ENCODE measurements at places on chromosomes 11 and 22.

- DNase-seq: no peak
Observed at GRCh38 chr11:2268729-2269600, 1.4 kb downstream of the ASCL2 start.

GRCh38 chr11:79671401-79671800 lies 230.6 kb upstream of the TENM4 start:
- no peak for DNase-seq

- no peak for DNase-seq
Observed at GRCh38 chr11:26953770-26954392, 40.0 kb upstream of the FIBIN start.

- no peak for DNase-seq
Observed at GRCh38 chr11:94241896-94242295, 62.5 kb upstream of the IZUMO1R start.

- no peak for DNase-seq
Observed at GRCh38 chr11:12179019-12179418, 68.6 kb downstream of the MICAL2 start.

DNA sequence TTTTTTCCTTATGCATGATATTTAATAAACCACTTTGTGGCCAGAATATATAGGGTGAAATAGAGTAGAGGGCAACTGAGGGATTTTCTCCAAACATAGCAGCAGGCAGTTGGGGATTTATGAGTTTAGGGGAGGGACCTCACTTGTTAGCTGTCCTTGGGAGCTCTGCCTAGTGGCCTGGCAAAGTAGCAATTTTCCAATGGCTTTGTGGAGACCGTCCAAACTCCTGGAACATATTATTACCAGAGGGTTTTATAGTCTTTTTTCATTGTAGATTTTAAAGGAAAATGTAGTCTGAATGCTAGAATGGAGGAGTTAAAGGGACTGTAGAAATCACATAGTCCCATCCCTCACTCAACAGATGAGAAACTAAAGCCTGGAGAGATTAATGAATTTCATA lies 32.3 kb downstream of the AMOTL1 start:
- no peak for DNase-seq

GRCh38 chr11:69274531-69275016 lies 19.4 kb upstream of the MYEOV start:
- no peak for DNase-seq

GRCh38 chr22:48710410-48710809 lies 1117.3 kb downstream of the BRD1 start:
- no peak for DNase-seq

GRCh38 chr11:96167787-96168186 lies 175.2 kb downstream of the MAML2 start:
- no peak for DNase-seq

DNA sequence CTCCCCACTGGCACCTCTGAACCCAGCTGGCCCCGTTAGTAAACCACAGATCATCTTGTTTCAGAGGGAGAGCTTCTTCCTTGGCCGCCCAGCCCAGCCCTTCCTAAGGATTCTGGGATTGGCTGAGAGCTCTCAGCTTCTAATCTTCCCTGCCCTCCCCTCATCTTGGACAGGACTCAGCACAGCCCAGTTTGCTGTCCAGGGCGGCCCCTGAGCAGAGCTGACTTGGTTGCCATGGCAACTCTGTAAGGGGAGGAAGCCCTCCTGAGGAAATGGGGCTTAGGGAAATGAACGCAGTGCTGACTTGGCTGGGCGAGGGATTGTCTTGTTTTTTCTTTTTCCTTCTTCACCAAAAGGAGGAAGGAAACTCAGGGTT lies 4.6 kb downstream of the APOL4 start:
- DNase-seq: no peak

DNA sequence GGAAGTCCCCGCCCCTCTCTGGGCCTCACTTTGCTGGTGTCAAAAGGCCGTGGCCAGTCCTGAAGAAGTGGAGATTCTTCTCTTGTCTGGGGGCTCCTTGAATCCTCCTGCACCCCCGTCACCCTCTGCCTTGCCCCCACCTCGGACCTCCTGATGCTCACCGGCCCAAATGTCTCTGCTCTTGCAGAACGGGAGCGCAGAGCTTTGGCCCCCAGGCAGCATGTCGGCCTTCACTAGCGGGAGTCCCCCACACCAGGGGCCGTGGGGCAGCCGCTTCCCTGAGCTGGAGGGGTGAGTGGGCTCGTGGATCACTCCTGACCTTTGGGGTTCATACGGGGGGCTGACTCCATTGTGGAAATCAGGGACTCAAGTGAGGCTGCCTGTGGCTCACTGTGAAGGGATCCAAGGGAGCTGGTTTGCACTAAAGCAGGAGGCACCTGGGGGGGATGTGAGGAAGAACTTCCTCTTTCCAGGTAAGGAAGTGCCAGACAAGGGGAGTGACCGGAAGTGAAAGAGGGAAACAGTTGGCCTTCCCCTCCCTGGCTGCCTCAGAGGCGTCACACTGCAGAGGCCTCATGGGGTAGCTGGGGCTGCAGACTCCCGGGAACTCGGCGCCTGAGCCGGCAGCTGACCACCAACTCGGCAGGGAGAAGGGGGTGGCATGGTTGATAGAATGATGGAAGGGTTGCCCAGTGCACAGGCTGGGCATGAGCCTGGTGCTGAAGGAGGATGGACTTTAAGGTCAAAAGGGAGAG lies 23.1 kb downstream of the CSF2RB start:
- DNase-seq: no peak

DNA sequence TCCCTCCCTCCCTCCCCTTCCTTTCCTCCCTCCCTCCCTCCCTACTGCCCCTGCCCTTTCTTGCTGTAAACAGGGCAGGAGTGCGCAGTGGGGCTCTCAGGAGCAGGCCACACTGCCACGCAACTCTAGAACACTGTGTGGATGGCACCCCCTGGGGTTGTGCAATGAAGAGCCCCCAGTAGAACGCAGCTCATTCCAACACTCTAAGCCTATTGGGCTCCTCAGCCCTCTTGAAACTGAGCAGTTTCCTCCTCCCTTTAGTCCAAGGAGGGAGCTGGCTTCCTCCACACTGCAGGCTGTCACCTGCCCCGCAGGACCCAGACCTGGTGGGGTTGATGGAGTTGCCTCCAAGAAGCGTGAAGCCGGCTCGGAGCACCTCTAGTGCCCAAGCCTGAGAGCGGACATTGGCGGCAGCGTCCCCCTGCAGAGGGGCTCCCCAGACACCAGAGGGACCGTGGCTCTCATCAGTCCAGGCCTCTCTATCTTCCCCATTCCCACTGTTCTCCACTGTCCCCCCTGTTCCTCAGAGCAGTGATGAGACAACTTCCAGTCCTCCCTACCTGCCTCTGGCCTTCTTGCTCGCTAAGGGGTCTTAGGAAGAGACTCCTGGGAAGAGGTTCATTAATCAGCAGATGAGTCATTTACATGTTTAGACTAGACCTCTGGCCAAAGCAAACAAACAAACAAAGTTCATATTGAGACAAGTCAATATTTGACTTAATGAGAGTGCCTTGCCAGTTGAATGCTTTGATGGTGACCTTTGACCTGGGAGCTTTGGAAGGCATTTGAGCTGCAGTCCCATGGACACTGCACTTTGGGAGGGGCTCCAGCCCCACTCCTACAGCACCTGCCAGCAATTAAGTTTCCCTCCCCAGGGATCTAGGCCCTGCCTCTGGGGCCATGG lies 64.0 kb downstream of the RPUSD4 start:
- DNase-seq: no peak

DNA sequence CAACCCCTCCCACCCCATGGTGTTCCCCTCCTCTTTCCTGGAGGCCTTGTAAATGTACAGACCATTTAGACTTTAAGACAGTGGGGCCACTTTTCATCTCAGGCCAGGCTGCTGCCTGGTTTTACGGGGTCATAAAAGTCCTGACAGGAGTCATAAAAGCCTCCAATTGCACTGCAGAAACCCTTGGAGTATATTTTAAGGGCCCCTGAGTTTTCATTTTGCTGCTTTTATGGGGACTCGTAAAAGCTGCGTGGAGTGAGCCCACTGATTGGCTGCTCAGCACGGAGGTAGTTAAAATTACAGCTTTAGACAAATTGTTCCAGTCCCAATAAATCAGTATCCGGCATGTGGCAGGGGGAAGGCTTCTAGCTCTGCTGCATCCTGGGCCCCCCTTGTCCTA lies 627.6 kb downstream of the NTM start:
- no peak for DNase-seq

DNA sequence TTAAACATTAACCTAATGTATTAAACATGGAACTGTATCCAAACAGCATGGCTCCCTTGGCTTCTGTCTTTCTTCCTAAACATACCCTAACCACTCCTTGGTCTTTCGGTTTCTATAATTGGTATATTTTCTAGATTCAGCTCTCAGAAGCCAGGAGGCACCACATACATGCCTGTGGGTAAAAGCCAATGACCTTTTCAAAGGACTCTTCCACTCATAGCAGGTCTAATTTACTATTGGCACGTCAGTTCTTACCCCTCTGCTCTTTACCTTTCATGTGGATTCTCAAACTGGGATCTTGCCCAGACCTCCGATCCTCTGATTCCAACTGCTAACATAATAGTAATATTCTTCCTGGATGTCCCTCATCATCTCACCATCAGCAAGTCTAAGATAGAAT lies 835.1 kb downstream of the NTM start:
- DNase-seq: no peak

DNA sequence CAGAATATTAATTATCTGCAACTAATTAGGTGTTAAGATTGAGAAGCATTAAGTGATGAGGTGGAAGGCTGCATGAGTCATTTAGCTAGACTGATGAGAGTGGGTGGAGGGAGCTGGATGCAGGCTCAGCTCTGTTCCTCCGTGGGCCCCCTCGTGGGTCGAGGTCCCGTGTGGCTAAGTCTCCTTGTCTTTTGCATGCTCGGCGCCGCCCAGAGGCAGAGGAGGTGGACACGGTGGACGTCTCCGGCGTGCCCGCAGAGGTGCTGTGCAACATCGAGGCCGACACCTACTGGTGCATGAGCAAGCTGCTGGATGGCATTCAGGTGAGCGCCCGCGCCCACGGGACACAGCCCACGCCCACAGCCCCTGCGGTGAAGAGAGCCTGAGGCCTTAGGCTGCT lies 211.6 kb downstream of the TBC1D22A start:
- no peak for DNase-seq

Data from NCI-H2081 treated with DMSO at 0.1 percent for 48 hours (cell line).